ENCODE measurements at places on chromosomes 3 and 15. TPM values are rescaled to one million over a fixed set of nuclear protein-coding genes. Genes with fewer than 3 reads are reported as not detected.

Gene IFT122
- total RNA-seq, result 27.2 TPM

Gene MKRN3
- total RNA-seq, result under 0.01 TPM

Gene P2RY14
- not detected for total RNA-seq

Gene OCA2
- under 0.01 TPM for total RNA-seq

Gene PIERCE2
- total RNA-seq, result 0.36 TPM

Gene CCRL2
- 0.28 TPM for total RNA-seq

Gene NR2E3
- under 0.01 TPM for total RNA-seq

Gene MAP2K1
- total RNA-seq, result 58.9 TPM

Gene OR5H15
- total RNA-seq, result not detected

Gene COL6A5
- total RNA-seq, result not detected

Gene CGNL1
- total RNA-seq, result under 0.01 TPM

Gene MOBP
- not detected for total RNA-seq

Gene PPM1L
- 0.28 TPM for total RNA-seq

Gene OIP5
- total RNA-seq, result 4.1 TPM

Gene SNTN
- total RNA-seq, result not detected

Gene SLC12A1
- not detected for total RNA-seq

Gene IQCF5
- total RNA-seq, result not detected

Gene CNTN6
- total RNA-seq, result not detected

Gene SLC33A1
- 34.4 TPM for total RNA-seq

Gene SMCO1
- not detected for total RNA-seq

Gene GOLGB1
- 56.1 TPM for total RNA-seq

Gene RTP1
- total RNA-seq, result not detected

Gene POPDC2
- total RNA-seq, result under 0.01 TPM

Gene TGM4
- total RNA-seq, result under 0.01 TPM

Gene CCR8
- not detected for total RNA-seq

Gene TM4SF1
- 366 TPM for total RNA-seq

Gene SI
- total RNA-seq, result not detected

Gene LAMB2
- total RNA-seq, result 213 TPM

Gene DNAJA4
- total RNA-seq, result 0.18 TPM

Gene SEMA3B
- total RNA-seq, result 4.3 TPM

Gene GPR176
- 194 TPM for total RNA-seq

Gene P2RY13
- total RNA-seq, result not detected

Gene SCN11A
- total RNA-seq, result not detected

Gene FHIT
- not detected for total RNA-seq

Gene WDR93
- total RNA-seq, result not detected

Gene C2CD4A
- total RNA-seq, result not detected

Gene ANKRD63
- total RNA-seq, result under 0.01 TPM

Gene CRTAP
- total RNA-seq, result 86.9 TPM

Gene NEK10
- 6.6 TPM for total RNA-seq

Gene CLDN18
- total RNA-seq, result not detected

Gene DOCK3
- total RNA-seq, result under 0.01 TPM

Gene CHMP2B
- total RNA-seq, result 6.8 TPM

Gene CPB1
- total RNA-seq, result not detected

Gene TPRG1
- total RNA-seq, result not detected

Gene ISL2
- total RNA-seq, result 1.3 TPM

Gene ITGB5
- total RNA-seq, result 71.7 TPM

Gene SLC9A9
- total RNA-seq, result 2.3 TPM

Gene GRK7
- total RNA-seq, result not detected

Gene CCDC174
- 6.9 TPM for total RNA-seq

Gene PDZRN3
- 17.0 TPM for total RNA-seq

Gene ATP10A
- 12.8 TPM for total RNA-seq

Gene DHFR2
- total RNA-seq, result 2.3 TPM

Gene DNASE1L3
- not detected for total RNA-seq

Gene CHL1
- total RNA-seq, result 1.6 TPM

Gene ASB14
- total RNA-seq, result not detected

Gene PARP15
- not detected for total RNA-seq
